ENCODE measurements at places on chromosomes 11 and 22.

DNA sequence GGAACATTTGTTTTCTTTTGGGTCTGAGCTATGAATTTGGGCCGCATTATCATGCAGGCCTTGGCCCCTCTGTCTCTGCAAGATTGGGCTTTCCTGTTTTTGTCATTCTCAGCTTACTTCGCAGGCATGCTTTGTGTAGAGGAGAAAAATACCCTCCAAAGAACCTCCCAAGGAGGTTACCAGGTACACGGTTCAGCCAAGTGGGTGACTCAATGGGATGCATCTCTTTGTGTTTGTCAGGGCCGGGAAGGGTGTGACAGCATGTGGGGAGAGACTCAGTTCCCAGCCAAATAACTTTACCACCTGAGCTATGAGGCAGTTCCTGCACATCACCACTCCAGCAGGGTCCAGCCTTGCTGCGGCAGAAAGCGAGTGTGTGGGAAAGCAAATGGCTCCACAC lies 47.8 kb upstream of the CLDN5 start:
- DNase-seq = no peak

DNA sequence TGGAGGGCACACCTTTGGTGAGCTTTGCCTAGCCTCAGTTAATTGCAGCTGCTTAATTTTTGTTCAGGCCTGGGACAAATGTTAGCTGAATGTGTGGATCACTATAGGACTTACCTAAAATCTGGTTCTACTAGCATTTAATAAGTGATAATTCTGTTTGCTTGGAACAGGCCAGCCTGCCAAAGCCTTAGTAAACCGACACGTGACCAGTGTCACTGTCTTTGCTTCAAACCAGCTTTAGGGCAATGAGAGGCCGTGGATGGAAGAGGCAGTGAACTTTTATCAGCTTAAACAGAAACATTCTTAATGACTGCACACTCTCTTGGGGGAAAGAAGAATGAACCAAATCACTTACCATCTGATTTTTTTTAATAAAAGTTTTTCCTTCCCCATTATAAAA lies 10.8 kb downstream of the PARVA start:
- DNase-seq = no peak

- DNase-seq = no peak
These were observed 35.7 kb upstream of the LRRC10B start for GRCh38 chr11:61472868-61473267.

- no peak for DNase-seq
These were observed 18.7 kb downstream of the EHF start for GRCh38 chr11:34639545-34639944.

GRCh38 chr22:42945736-42946135 lies 69.2 kb downstream of the PACSIN2 start:
- DNase-seq = no peak

DNA sequence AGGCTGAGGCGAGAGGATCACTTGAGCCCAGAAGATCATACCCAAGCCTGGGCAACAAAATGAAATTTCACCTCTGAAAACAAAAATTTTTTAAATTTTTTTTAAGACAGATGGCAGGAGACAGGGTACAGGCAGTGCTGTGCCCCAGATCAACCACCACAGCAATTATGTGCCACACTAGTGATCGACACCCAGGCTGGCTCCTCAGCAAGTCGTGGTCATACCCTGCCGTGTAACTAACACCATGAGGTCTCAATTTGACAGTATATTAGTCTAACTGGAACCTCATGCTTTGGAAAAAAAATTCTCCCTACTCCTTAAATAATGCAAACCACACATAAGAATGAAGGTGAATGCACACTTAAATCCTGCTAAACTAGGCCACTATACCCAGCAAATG lies 8.3 kb downstream of the SF3A1 start:
- DNase-seq = no peak

- DNase-seq = no peak
These were observed 70.3 kb downstream of the MAML2 start for GRCh38 chr11:96272529-96273222.

Measured in retinal pigment epithelial cell (primary cell).